ENCODE measurements at places on chromosomes 5 and 9. TPM values are rescaled to one million over a fixed set of nuclear protein-coding genes. Genes with fewer than 3 reads are reported as not detected.

Gene ITGA1
- total RNA-seq: 0.22 TPM

- H3K27ac ChIP-seq: no peak overlapping the region
- H3K4me1 ChIP-seq: no peaks in the 10 kb centered on the region
- peaks cover 31% of the 10 kb centered on the region for H3K36me3 ChIP-seq
- no peak overlapping the region for H3K4me3 ChIP-seq
Measured at GRCh38 chr5:94627191-94627590, 8.7 kb downstream of the SLF1 start.

Gene SV2C
- not detected for total RNA-seq

DNA sequence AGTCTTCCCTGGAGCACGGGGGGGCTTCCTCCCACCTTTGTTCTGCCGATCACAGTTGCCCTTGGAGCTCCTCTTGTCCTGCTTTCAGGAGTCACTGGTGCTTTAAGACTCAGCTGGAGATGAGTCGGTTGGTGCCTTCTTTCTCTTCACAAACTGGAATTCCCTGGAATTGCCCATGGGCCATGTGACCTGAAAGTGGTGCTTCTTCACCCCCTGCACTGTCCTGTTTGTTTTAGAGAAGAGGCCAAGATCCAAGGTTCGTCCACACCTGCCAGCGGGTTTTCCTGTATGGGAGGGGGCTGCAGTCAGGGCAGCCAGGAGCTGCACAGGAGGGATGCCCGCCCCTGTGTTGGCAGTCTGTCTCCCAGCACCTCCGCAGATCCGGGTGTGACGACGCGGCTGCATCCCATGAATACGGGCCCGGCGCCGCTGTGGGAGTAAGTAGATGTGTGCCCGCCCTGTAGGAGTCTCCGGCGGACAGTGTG is 9.5 kb upstream of the MRPS2 start:
- no peaks in the 10 kb centered on the region for H3K27me3 ChIP-seq
- no peak overlapping the region for H3K4me3 ChIP-seq
- no peak overlapping the region for H3K27ac ChIP-seq
- H3K36me3 ChIP-seq: peaks cover 22% of the 10 kb centered on the region
- peaks cover 15% of the 10 kb centered on the region for H3K4me1 ChIP-seq

Gene MUSK
- not detected for total RNA-seq

Gene SPINK4
- not detected for total RNA-seq

- peaks cover 8% of the 10 kb centered on the region for H3K36me3 ChIP-seq
- no peak overlapping the region for H3K4me3 ChIP-seq
- no peaks in the 10 kb centered on the region for H3K27me3 ChIP-seq
- H3K4me1 ChIP-seq: no peaks in the 10 kb centered on the region
- H3K27ac ChIP-seq: no peak overlapping the region
Measured at GRCh38 chr9:134432471-134432870, 106.2 kb downstream of the RXRA start.

- H3K36me3 ChIP-seq: no peaks in the 10 kb centered on the region
- H3K4me3 ChIP-seq: no peak overlapping the region
- no peak for DNase-seq
Measured at GRCh38 chr5:145855763-145856267, 17.0 kb downstream of the GRXCR2 start.

GRCh38 chr9:94663140-94663539 is 23.8 kb upstream of the FBP1 start:
- H3K27ac ChIP-seq: no peak overlapping the region
- H3K4me3 ChIP-seq: no peak overlapping the region
- no peaks in the 10 kb centered on the region for H3K4me1 ChIP-seq
- H3K27me3 ChIP-seq: peaks cover 31% of the 10 kb centered on the region
- DNase-seq: no peak
- H3K36me3 ChIP-seq: no peaks in the 10 kb centered on the region

- H3K27me3 ChIP-seq: peaks cover 6% of the 10 kb centered on the region
- H3K27ac ChIP-seq: no peak overlapping the region
- no peak overlapping the region for H3K4me3 ChIP-seq
- H3K36me3 ChIP-seq: no peaks in the 10 kb centered on the region
Measured at GRCh38 chr5:68547622-68548021, 332.1 kb downstream of the PIK3R1 start.

Gene PCDHA8
- not detected for total RNA-seq

DNA sequence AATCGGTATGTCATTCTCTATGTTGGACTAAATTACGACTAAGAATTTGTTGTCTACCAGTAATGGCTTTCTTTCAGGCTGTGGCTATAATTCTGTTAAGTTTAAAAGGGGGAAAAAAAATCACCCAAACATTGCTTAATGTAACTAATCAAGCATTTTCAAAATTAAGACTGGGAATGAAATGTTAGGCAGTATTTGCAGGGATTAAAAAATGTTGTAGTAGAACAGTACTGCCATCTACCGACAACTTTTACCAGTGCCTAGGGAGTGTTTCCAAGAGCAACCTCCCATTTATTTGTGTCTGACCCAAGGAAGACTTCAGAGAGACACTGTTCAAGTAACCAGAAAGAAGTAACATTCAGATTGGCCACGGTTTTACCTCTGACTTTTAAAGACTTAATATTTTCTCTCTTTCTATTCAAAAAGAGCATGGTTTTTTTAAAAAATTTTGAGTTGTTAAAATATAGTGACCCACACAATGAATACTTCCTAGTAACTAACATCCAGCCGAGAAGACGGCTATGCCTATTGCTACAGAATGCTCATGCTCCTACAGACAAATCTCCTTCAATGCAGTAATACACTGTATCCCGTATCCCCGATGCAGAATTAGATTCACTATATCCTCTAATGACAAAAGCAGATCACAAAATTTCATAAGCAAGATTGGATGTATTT is 92.4 kb downstream of the ARL15 start:
- DNase-seq: peak; percentile 14
- no peak overlapping the region for H3K4me3 ChIP-seq
- no peaks in the 10 kb centered on the region for H3K36me3 ChIP-seq
- no peaks in the 10 kb centered on the region for H3K4me1 ChIP-seq
- no peaks in the 10 kb centered on the region for H3K27me3 ChIP-seq
- H3K27ac ChIP-seq: no peak overlapping the region

DNA sequence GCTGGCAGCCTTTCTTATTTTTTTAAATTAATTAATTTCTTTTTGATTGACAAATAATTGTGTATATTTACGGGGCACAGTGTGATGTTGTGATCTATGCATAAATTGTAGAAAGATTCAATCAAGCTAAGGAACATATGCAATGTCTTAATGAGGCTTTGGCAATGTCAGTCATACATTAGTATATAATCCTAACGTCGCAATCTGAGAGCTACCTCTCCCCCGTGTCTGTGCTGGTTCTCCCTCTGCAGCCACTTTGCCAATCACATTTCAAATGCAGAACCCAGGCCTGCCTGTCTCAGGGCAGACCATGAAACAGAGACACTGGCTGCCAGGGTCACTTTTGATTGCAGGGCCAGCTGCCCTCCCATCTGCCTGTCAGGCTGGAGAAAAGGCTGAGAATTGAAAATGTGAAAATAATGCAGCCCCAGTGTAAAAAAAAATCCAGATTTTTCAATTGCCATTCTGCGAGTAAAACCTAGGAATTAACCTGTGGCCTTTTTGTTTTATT is 56.3 kb downstream of the SLC24A2 start:
- no peak for DNase-seq
- no peak overlapping the region for H3K27ac ChIP-seq
- H3K4me3 ChIP-seq: no peak overlapping the region
- H3K4me1 ChIP-seq: no peaks in the 10 kb centered on the region
- no peaks in the 10 kb centered on the region for H3K36me3 ChIP-seq

Gene ZNG1C
- total RNA-seq: 29.1 TPM

Gene IL4
- total RNA-seq: not detected

GRCh38 chr9:13758936-13759335 is 479.4 kb upstream of the MPDZ start:
- H3K27ac ChIP-seq: no peak overlapping the region
- no peak overlapping the region for H3K4me3 ChIP-seq
- no peaks in the 10 kb centered on the region for H3K27me3 ChIP-seq
- no peaks in the 10 kb centered on the region for H3K36me3 ChIP-seq

GRCh38 chr9:130781569-130781968 is 53.5 kb upstream of the ABL1 start:
- no peaks in the 10 kb centered on the region for H3K27me3 ChIP-seq
- DNase-seq: no peak
- no peak overlapping the region for H3K27ac ChIP-seq
- peaks cover 41% of the 10 kb centered on the region for H3K36me3 ChIP-seq
- no peaks in the 10 kb centered on the region for H3K4me1 ChIP-seq

Gene RASGEF1C
- 0.31 TPM for total RNA-seq

Gene ORM1
- 3.4 TPM for total RNA-seq

Gene ISL1
- total RNA-seq: not detected

- no peak for DNase-seq
- no peaks in the 10 kb centered on the region for H3K36me3 ChIP-seq
- 0 out of 3 replicates have a peak, but pooled peaks cover 4% of the 10 kb centered on the region for H3K4me1 ChIP-seq
- no peak overlapping the region for H3K4me3 ChIP-seq
- no peak overlapping the region for H3K27ac ChIP-seq
Measured at GRCh38 chr5:56029457-56029856, 34.7 kb upstream of the IL6ST start.

GRCh38 chr5:92402045-92402444 is 1018.9 kb upstream of the ARRDC3 start:
- no peak overlapping the region for H3K27ac ChIP-seq
- H3K36me3 ChIP-seq: no peaks in the 10 kb centered on the region
- no peak for DNase-seq
- no peaks in the 10 kb centered on the region for H3K4me1 ChIP-seq
- no peak overlapping the region for H3K4me3 ChIP-seq

Data from K562 (cell line).